Mammary epithelial cell (primary cell): ENCODE measurements at places on chromosomes 6 and 20. TPM values are rescaled to one million over a fixed set of nuclear protein-coding genes. Genes with fewer than 3 reads are reported as not detected.

GRCh38 chr6:14235653-14236356 is 118.2 kb downstream of the CD83 start:
- no peak for DNase-seq

GRCh38 chr6:158086054-158086503 is 82.0 kb downstream of the SERAC1 start:
- no peak for DNase-seq

DNA sequence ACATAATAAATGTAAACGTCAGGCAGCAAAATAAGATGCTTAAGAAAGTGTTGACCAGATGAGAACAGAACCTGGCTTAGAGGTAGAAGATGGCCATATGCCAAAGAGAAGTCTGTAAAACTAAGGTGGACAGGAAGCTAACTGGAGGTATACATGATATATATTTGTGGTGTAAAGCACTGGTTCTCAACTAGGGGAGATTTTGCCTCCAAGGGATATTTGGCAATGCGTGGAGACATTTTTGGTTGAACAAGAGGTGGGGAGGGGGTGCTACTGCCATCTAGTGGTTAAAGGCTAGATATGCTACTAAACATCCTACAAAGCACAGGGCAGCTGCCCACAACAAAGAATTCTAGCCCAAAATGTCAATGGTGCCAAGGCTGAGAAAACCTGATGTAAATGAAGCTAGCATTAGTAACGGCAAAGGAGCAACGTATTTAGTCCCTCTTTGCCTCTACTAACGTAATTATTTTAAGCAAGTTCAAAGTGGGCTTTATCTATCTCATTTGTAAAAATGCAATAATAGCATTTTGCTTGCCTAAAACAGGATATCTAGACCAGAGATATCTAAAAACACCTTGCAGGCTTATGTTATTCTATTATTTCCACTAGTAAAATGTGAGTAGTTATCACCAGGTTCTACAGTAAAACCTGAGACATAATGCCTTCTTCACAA is 182.6 kb downstream of the RNGTT start:
- peak; percentile 56 for DNase-seq

DNA sequence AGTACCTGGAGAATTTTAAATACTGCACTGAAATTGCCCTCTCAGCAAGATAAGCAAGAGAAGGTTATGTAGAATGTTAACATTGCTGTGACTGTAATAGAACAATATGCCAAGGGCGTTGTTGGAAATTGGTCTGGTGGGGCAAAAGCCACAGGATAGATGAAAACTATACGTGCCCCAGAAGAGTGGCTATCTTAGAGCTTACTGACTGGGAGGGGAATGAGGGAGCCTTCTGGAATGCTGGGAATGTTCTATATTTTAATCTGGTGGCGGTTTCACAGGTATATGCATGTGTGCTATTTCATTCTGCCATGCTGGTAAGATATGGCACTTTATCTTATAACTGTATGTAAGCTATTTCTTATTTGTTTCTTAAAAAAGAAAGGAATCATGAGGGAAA is 35.2 kb upstream of the YWHAB start:
- DNase-seq = no peak

The SLC13A3 gene
- total RNA-seq = 2.8 and 5.3 TPM in 2 replicates

The FOXO3 gene
- total RNA-seq = 31.2 and 39.6 TPM in 2 replicates

The GGTLC1 gene
- total RNA-seq = not detected in 2 replicates
